ENCODE measurements at places on chromosomes 2 and 18.

DNA sequence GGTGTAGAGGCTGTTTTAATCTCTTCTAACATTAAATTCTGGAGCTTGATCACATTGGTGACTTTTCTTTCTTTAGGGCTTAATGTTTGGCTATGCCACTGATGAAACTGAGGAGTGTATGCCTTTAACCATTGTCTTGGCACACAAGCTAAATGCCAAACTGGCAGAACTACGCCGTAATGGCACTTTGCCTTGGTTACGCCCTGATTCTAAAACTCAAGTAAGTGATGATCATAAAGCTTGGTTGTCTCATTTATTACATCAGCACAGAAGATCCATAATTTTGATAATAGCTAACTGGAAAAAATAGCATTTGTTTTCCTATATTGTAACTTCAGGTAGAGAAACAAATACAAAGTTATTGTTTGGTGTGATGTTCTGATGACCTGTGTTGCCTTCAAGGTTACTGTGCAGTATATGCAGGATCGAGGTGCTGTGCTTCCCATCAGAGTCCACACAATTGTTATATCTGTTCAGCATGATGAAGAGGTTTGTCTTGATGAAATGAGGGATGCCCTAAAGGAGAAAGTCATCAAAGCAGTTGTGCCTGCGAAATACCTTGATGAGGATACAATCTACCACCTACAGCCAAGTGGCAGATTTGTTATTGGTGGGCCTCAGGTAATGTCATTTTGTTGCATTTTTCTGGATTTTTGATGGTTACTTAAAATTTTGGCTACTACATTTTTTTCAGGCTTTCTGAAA, 2.9 kb downstream of the MAT2A start:
- DNase-seq = no peak

DNA sequence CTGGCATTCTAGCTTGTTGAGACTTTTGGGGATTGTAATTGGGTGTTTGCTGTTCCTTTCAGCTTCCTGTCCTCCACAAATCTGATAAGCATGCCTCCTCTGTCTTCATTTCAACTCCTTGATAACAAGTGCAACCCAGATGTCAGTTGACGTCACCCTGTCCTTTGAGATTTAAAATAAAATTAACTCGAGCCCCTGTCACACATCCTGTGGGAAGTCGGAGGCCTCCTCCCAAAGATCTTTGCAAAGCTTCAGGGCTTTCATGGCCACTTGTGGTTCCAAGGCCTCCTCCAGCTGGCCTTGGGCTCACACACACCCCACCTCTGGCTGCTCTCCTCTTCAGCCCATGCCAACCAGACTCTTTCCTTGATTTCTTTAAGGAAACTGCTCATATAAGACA, 69.9 kb upstream of the ITGA6 start:
- no peak for DNase-seq

DNA sequence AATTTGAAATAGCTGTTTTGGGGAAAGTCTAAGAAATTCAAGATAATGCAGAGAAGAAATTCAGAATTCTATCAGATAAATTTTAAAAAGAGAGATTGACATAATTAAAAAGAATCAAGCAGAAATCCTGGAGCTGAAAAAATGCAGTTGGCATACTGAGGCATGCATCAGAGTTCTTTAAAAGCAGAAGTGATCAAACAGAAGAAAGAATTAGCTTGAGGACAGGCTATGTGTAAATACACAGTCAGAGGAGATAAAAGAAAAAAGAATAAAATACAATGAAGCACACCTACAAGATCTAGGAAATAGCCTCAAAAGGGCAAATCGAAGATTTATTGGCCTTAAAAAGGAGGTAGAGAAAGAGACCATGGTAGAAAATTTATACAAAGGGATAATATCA, 57.1 kb downstream of the CYTIP start:
- no peak for DNase-seq

DNA sequence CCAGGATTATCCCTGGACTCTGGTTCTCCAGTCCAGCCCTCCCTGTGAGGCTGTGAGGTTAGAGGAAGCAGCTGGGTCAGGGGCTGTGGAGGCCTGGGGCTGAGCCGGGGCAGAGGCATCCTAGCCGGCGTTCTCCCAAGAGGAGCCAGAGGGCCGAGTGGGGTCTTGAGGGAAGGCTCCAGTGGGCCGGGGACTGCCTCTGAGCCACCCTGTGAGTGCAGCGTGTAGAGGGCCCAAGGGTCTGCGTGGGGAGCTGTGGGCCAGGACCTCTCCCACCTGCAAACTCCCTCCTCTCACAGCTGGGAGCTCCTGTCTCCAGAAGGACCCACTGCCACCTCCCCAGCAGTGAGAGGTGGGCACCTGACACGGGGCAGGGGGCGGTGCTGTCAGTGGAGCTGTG, 41.0 kb downstream of the GLI2 start:
- DNase-seq = no peak

DNA sequence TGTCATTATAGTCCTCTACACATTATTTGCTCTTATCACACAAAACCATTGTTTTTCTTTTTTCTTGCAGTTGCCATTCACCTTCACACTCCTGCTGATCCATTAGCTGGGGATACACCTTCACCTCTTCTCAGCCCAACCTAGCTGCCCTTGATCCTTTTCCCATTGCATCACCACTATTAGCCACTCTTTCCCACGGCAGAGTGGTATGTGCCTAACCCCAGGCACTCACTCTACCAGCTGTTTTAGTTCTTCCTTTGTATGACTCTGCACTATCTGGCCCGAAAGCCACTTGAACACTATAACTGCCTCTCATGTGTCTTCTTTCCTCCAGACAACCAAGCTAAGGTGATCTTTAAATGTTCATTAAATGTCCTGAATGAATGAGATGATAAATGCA, 145.4 kb upstream of the PIK3C3 start:
- DNase-seq = no peak

DNA sequence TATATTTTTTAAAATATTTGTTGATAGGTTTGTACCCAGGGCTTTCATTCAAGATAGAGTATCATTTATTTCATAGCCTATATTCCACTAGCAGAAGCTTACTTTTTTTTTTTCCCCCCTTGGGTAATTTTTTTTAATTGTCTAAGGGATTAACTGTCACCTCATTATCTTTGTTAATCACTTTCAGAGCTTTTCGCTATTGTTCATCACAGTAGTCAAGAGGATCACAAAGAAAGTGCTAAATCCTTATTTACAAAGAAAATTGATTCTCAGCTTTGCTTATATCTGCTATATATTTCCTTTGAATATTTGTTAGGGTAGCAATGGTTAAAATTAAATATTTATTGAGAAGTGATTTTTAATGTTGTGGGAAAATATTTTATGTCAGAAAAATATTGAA, 59.0 kb downstream of the CAMKMT start:
- DNase-seq = no peak

- DNase-seq = no peak
These were observed 55.6 kb downstream of the VIL1 start for GRCh38 chr2:218474527-218474926.

GRCh38 chr18:68263481-68263880, 451.4 kb downstream of the TMX3 start:
- no peak for DNase-seq

DNA sequence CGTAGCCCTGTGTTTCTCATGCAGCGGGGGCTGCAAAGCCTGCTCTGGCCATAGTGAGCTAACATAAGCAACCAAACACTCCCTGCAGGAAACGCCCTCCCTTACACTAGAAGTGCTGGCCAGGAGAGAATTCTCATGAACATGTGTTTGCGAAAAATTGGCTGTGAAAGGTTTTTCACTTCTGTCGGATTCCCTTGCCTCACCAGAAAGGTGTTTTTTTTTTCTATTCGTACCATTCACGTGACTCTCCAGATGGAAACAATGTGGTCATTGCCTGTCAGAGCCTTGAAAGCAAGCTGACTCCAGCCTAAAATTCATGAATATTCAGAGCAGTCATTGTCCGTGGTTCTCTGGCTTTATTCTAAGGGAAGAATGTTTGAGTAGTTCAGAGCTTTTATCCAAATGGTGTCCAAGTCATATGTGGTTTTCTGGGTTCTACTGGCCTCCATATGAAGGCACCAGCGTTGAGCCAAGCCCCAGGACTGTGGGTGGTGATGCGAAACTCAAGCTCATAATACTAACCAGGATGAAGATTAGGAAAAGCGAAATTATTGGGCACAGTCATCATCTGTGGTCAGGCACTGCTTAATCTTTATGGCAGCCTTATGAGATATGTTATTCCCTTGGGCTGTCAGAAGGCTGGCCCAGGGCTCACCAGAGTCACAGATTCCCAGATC, 236.4 kb downstream of the ALPK2 start:
- DNase-seq = no peak

GRCh38 chr2:232974396-232974795, 38.7 kb downstream of the NGEF start:
- no peak for DNase-seq

GRCh38 chr2:40403233-40403836, 48.6 kb downstream of the SLC8A1 start:
- no peak for DNase-seq

DNA sequence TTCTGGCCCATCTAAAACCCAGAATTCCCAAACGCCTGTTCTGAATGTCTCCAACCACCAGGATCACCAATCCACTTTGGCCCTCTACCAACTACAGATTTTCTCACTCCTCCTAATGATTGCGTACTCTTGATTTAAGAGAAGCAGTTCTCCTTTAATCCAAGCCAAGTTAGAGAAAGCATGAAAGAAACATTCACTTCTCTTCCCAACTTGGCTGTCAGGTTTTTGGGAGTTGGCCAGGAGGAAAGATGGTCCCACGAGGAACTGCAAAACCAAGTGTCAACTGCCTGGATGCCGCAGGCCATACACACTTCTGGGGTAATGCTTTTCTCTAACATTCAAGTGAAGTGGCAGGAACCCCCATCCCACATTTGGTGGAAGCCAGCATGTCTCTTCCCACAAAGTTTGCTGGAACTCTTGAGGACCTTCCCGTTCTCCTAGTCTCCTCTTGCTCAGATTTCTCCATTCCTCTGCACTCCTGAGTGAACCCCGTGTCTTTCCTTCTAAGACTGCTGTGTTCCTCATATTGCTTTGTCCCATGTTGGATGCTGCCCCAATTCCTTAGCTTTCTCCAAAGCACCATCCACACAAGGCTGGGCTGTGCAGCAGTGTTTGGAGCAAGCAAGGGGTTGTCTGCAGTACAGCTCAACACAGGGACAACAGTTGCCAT, 138.5 kb upstream of the LGALSL start:
- no peak for DNase-seq

- no peak for DNase-seq
These were observed 9.0 kb downstream of the GPC1 start for GRCh38 chr2:240444464-240444863.

- DNase-seq = no peak
These were observed 19.1 kb downstream of the CTLA4 start for GRCh38 chr2:203886661-203887151.

DNA sequence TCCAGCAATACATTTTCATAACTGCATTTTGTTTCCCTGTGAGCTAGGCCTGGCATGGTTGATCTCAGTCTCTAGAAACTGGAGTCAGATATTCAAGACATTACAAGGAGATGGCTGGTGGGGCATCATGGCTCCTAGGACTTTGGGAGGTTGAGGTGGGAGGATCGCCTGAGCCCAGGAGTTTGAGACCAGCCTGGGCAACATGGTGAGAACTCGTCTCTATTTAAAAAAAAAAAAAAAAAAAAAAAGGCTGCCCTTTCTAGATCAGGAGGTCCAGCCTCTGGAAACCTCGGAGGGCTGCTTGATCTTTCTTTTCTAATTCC, 362 bp upstream of the VAMP8 start:
- no peak for DNase-seq

DNA sequence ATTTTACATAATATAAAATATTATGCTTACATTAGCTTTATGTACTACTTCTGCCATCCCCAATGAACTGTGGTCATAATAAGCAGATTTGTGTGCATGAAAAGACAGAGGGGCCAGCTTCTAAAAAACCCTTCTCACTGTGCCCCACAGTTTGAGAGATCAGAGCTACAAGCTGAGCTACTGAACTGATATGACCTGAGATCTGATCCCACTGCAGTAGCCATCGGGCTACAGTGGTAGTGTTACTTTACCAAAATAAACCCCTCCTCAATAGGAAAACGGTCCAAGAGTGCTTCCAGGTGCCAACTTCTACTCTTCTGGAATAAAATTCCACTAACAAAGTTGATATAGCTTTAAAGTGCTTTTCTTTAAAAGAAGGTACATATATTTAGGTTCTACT, 43.1 kb downstream of the IKZF2 start:
- no peak for DNase-seq

DNA sequence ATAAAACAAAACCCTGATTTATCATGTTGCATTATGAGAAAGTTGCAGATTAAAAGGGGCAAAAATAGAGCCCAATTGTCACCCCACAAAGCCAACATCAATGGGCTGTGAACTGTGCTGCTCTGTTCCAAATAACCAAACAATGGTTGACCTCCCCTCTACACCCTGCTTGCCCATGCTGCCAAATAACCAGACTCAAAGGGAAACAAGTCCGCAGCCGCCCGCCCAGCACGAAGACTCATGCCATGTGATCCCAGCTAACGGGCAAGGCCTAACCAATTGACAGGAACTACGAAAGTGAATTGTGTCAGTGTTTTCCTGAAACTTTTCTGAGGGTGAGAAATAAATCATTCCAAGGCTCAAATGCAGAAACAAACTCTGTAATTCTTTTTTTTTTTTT, 97.9 kb upstream of the RIOK3 start:
- no peak for DNase-seq

DNA sequence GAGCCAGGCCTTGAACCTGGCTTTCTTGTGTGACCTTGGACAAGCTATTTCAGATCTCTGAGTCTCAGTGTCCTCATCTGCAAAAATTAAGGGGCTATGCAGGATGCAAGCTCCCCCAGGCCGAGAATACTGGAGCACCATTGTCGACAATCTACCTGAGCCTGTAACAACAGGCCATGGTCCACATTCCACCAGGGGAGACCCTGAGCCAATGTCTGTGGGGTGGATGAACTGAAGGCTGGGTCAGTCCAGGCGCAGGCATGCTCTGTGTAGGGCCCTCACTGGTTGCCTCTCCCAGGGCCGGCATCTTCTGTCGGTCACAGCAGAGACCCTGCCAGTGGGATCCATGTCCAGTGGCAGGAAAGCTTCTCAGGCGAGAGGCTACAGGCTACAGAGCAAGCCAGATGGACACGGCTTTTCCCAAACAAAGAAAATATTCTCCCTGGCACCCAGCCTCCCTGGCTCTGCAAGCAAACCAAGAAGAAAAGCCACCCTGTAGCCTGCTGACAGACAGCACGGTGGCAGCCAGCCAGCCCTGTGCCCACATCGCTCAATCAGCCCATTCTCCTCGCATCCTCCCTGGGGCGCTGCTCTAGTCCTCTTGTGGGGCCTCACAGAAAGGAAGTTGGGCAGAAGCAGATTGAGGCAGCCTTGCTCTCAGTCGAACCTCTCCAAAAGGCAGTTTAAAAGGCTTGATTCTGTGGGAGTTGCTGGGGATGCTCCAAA, 48.7 kb upstream of the FZD7 start:
- no peak for DNase-seq

- no peak for DNase-seq
These were observed 32.9 kb downstream of the HS1BP3 start for GRCh38 chr2:20617892-20618467.

- no peak for DNase-seq
These were observed 143.5 kb downstream of the PKP4 start for GRCh38 chr2:158600155-158600802.

GRCh38 chr2:74778381-74779264, 55.3 kb upstream of the HK2 start:
- DNase-seq = no peak

GRCh38 chr2:237967463-237967951, 693 bp downstream of the UBE2F start:
- DNase-seq = peak; percentile 8
